Activated CD8-positive, alpha-beta T cell treated with anti-CD3 and anti-CD28 coated beads for 36 hours (primary cell): ENCODE measurements at places on chromosomes 7 and 10. TPM values are rescaled to one million over a fixed set of nuclear protein-coding genes. Genes with fewer than 3 reads are reported as not detected.
A peak's percentile ranks its signal among the peaks of the same experiment; 100 is the strongest.

The STX1A gene
- 11.5 TPM for total RNA-seq

DNA sequence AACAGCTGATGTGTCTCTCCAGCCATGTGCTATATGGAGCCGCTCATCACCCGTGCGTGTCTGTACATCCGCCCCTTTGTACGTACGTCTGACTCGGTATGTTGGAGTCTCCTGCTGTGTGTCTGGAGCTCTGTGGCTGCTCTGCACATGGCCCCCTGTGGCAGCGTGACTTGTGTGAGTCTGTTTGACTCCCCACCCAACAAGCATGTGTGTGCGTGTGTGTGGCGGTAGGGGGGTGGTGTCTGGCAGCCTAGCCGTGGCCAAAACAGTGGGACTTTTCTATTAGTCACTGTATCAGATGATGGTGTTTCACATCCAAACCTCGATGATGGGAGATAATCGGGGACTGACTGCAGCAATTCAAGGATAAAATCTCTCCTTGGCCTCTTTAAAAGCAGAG is 94.1 kb downstream of the COL13A1 start:
- DNase-seq, result no peak

GRCh38 chr7:91995391-91996105 is 54.9 kb downstream of the AKAP9 start:
- DNase-seq, result no peak

The CPA2 gene
- total RNA-seq, result not detected

- DNase-seq, result no peak
These were observed 62.1 kb downstream of the CHN2 start for GRCh38 chr7:29256693-29257002.

DNA sequence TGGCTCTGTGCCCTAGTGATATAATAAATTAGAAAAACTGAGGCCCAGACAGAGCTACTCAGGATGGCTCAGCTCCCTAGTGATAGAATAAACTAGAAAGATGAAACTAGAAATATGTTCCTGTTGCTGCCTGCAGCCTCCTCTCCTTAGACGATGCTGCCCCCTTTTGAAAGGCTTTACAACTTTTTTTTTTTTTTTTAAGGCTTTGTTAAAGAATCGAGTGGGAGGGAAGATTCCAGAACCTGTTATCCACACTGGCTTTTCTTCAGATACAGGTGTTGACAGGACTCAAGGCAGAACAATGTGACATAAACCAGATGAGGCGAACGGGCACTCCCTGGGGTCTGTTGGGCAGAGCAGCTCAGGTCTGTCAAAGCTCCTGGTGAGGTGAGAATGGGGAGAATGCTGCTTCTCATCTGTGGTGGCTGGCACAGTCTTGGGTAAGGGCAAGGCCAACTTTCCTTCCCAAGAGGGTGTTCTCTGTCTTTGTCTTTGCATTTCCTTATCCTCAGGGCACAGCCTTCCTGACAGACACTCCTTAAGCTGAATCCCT is 175.1 kb downstream of the COBL start:
- DNase-seq, result peak; percentile 16

The MYL10 gene
- total RNA-seq, result not detected

The AKR1C4 gene
- total RNA-seq, result not detected

The NDUFB8 gene
- 384 TPM for total RNA-seq

The EPDR1 gene
- total RNA-seq, result 4.7 TPM

GRCh38 chr10:24451325-24451820 is 242.4 kb downstream of the KIAA1217 start:
- no peak for DNase-seq

The PRLHR gene
- total RNA-seq, result not detected

DNA sequence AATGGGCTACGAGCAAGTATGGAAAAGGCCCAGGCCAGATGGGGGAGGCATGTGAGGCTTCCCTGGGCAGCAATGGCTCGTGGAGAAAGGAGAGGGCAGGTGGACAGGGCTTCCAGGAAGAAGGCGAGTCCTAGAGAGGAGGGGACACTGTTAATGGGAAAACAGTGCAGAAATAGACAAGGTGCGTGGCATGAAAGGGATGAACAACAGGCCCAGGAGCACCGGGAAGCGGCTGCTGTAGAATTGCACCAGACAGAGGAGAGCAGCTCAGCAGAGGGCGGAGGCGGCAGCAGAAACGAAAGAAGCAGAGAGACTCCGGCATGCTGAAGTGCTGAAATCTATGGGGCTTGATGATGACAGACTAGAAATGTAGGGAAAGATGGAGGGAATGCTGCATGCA is 102.1 kb downstream of the PIP4K2A start:
- DNase-seq, result peak; percentile 39

- no peak for DNase-seq
These were observed 15.8 kb upstream of the DOCK1 start for GRCh38 chr10:126889421-126889820.

- DNase-seq, result no peak
These were observed 12.2 kb downstream of the TAS2R16 start for GRCh38 chr7:122983261-122983660.

The TMEM213 gene
- not detected for total RNA-seq

DNA sequence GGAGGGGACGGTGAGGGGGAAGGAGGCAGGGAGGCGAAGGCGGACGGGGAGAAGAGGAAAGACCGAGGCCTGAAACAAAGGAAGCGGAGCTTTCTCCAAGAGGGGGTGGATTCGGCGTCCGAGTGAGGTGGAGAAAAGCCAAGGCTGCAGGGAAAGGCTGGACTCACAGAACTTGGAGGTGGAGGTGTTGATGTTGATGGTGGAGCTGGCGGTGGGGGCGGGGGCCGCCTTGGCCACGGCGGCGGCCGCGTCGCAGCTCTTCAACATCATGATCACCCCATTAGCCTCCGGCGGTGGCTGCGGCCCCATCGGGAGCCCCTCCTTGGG is 578 bp downstream of the CACUL1 start:
- peak; percentile 60 for DNase-seq

GRCh38 chr7:31228957-31229356 is 111.6 kb downstream of the NEUROD6 start:
- DNase-seq, result no peak

- no peak for DNase-seq
These were observed 2.0 kb downstream of the RTKN2 start for GRCh38 chr10:62266611-62267010.

DNA sequence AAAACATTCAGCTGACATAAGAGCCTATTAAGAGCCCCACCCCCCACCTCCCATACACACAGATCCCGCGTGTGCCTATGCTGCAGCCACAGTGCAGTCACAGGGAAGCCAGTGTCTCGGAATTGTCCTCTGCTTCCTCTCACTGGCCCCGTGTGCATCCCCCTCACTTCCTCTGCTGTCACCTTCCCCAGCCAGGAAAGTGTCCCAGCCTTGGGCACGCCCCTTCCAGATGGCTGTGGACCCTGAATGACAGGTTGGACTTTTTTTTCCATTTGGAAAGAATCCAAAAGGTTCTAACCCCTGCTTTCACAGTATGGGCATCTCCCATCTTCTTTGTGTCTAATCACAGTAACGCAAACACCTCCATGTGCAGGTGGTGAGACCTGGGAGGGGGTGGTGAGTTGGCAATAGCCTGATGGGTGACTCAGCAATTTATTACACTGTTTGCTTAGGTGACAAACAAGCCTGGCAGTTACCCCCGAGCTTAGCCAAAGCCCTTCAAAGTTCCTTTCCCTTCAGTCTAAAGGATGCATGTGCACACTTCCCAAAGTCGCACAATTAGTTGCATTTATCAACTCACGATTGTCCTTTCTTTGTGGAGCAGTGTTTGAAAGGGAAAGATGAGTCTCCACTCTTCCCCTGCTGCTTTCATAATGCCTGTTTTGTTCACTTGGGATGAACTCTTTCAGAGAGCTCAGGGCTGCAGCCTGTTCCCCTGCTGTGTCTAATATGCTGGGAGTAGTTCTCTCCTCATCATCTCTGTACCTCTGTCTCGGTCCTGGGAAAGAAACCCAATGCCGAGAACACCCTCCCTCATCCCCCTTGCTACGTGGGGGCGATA is 67.5 kb upstream of the EFCAB10 start:
- DNase-seq, result no peak

GRCh38 chr10:43193496-43194080 is 55.3 kb downstream of the CSGALNACT2 start:
- DNase-seq, result no peak

The MASTL gene
- 40.5 TPM for total RNA-seq

DNA sequence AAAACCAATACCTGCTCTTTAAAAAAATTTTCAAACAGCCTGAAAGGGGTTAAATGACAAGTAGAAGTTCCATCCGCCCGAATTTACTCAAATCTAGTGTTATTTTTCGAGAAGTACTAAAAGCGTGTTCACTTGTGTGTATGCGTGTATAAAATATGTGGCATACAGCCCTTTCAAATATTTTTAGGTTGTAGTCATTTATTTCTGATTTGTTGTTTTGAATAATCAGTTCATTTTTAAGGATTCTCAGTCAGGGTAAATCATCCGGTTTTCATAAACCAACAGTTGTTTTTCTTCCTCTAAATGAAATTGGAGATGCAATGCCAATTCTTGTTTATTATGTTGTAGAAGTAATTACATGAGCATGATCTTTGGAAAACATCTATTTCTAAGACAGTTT is 6.9 kb upstream of the SUN1 start:
- DNase-seq, result no peak
